Glutamatergic neuron (in vitro differentiated cells): ENCODE measurements at places on chromosomes 2 and 18.

- no peak for DNase-seq
Measured at GRCh38 chr2:114007436-114007835, 117.5 kb downstream of the ACTR3 start.

- DNase-seq = no peak
Measured at GRCh38 chr2:149438330-149438960, 108.1 kb downstream of the LYPD6 start.

DNA sequence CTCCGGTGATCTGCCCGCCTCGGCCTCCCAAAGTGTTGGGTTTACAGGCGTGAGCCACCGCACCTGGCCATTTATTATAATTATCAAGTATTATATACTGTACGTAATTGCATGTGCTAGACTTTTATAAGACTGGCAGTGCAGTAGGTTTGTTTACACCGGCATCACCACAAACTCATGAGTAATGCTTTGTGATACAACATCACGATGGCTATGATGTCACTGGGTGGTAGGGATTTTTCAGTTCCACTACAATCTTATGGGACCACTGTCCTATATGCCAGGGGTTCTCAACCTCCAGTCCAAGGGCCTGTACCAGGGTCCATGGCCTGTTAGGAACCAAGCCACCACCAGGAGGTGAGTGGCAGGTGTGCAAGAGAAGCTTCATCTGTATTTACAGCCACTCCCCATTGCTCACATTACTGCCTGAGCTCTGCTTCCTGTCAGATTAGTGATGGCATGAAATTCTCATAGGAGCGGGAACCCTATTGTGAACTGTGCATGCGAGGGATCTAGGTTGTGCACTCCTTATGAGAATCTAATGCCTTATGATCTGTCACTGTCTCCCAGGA is 9.4 kb downstream of the SCYGR4 start:
- DNase-seq = no peak

DNA sequence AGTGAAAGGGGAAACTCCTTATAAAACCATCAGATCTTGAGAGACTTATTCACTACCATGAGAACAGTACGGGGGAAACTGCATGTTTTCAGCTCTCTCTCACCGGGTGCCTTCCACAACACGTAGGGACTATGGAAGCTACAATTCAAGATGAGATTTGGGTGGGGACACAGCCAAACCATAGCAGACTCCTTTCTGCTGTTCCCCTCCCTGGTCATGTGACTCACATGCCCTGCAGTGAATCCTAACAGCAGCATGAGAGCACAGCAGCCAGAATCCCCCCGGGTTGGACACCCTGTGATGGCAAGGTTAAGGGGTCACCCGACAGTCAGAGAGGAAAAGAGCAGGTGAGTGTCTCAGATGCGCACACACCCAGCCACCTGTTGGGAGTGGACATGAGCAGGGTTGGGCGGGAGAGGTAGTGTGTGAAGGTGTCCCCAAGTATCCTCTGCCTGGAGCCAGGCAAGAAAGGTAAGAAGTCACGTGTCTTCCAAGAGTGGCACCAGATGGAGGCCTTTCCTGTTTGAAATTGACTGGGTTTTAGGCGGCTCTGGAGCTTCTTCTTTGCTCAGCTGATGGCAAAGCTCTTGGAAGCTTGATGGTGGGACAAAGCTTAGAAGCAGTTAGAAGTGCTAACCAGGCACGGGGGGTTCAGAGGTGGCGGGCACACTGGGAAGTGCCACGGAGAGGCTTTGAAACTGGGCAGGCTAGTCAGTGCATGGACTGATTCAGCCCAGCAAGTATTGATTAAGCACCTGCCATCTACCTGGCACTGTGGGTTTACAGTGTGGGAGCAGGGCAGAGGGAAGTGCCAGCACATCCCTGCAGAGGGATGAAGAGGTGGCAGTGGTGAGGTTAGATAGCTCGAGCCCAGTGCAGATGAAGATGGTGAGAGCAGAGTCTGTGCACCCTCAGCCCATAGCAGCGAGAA is 68.7 kb downstream of the RHOB start:
- DNase-seq = no peak

- no peak for DNase-seq
Measured at GRCh38 chr2:152505495-152505906, 170.5 kb downstream of the FMNL2 start.

DNA sequence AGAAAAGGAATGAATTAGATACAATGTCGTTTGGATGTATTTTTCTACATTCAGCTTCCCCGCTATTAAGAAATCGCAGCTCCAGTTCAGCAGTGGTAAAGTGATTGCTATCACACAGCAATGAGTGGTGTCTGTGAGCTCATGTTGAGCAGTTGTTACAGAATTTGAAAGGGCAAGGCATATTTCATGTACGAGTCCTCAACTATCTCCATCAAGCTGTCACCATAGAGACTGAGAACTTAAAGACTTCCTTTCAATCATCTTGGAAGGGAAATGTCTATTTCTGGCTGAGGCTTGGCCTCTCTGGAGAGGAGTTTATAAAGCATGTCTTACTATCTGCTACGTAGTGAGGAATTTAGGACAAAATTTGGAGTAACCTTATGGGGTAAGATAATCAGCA is 24.4 kb upstream of the FAM117B start:
- DNase-seq = no peak

DNA sequence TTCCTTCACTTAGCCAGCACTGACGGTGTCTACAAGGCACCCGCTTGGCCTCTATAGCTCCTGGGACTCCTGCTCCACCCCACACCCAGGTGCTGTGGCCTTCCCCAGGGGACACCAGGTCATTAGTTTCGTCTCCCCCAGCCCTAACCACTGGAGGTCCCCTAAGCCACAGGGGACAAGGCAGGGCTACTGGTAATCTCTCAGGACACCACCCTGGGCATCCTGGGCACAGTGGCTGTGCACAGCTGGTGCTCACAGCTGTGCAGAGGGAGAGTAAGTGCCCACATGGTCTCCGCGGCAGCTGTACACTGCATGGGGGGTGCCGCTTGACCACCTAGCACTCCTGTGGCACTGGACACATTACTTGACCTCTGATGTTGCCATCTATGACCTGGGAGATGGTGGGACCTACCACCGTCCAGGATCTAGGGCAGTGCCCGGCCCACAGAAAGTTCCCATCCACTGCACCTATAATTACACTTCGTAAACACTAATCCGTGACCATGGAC is 134.0 kb downstream of the HDAC4 start:
- no peak for DNase-seq

GRCh38 chr2:156023229-156023869 is 309.2 kb downstream of the NR4A2 start:
- no peak for DNase-seq

GRCh38 chr18:12880541-12880910 is 3.5 kb downstream of the PTPN2 start:
- DNase-seq = no peak

- DNase-seq = no peak
Measured at GRCh38 chr2:154402213-154402612, 296.3 kb upstream of the KCNJ3 start.

GRCh38 chr18:11607906-11608305 is 1.5 kb upstream of the SLC35G4 start:
- no peak for DNase-seq

DNA sequence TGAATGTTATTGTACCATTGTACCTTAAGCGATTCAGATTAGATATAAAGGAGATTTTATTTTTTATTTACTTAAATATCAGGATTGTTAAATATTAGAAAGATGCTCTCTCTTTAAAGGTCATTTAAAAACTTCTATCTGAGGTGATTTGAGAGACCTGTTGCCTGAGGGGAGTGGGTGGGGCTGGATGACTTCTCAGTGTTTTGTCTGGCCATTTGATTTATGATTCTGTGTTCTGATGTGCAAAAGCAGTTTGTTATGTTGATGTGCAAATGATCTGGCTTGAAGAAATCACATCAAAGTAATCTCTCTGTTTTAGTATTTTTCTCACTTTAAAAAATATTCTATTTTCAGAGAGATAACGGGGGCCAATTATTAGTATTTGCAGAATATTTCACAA is 370.8 kb downstream of the NUP35 start:
- no peak for DNase-seq

- no peak for DNase-seq
Measured at GRCh38 chr2:10987439-10987838, 75.7 kb downstream of the KCNF1 start.

DNA sequence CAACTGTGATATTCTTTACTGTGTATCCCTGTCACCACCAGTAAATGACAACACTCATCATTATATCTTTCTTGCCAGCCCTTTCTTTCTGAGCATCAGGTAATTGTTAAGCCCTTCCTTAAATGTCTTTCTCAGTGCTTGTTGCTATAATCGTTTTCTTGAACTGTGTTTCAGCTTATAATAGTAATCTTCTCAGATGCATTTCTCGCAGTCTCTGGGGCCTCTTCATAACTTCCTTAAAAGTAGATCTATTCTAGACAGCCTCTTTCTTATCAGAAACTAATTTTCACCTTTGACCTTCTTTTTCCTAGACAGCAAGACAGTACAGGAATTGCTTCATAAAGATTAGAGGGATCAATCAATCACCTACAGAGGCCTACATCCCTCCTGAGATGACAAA is 648.1 kb downstream of the CPS1 start:
- DNase-seq = no peak
